ENCODE measurements at places on chromosomes 2 and 18. TPM values are rescaled to one million over a fixed set of nuclear protein-coding genes. Genes with fewer than 3 reads are reported as not detected.

- no peak for DNase-seq
Measured at GRCh38 chr18:44916429-44917207, 235.9 kb downstream of the SETBP1 start.

GRCh38 chr18:61225336-61225735 is 107.9 kb upstream of the CDH20 start:
- no peak for DNase-seq

- DNase-seq: no peak
Measured at GRCh38 chr2:117718048-117718447, 96.4 kb upstream of the DDX18 start.

Gene ARHGAP28
- 2.9 TPM for total RNA-seq

- DNase-seq: no peak
Measured at GRCh38 chr2:85974390-85974789, 85.6 kb upstream of the ST3GAL5 start.

Data from colonic mucosa (tissue), 4 donors.